ENCODE measurements at places on chromosomes 12 and 14.

- no peak for DNase-seq
These were observed 956.4 kb upstream of the TMEM132C start for GRCh38 chr12:127310548-127310947.

- no peak for DNase-seq
These were observed 46.2 kb upstream of the CCDC91 start for GRCh38 chr12:28144059-28144458.

DNA sequence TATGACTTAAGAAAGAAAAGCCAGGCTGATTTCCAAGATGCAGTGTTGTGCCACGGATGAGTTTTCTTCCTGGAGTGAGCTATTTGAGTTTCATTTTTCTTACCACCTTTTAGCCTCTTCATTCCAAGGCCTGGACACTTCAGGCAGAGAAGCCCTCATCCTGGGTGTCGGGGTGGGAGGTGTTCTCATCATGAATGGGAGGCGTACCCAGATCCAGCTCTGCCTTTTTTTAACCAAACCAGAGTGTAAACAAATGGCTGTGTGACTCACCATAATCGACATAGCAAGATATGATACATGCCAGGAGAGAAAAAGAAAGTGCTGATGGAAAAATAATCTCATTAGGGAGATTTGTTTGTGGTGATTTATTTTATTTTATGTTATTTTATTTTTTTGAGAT lies 79.9 kb downstream of the ARF6 start:
- DNase-seq = peak; percentile 71

- DNase-seq = no peak
These were observed 27.1 kb downstream of the RASSF8 start for GRCh38 chr12:25985316-25986175.

- peak; percentile 44 for DNase-seq
These were observed 337.9 kb downstream of the AACS start for GRCh38 chr12:125402874-125403789.

- no peak for DNase-seq
These were observed 498 bp downstream of the RACGAP1 start for GRCh38 chr12:50024805-50025186.

- DNase-seq = no peak
These were observed 16.3 kb upstream of the IRF2BPL start for GRCh38 chr14:77044783-77045237.

DNA sequence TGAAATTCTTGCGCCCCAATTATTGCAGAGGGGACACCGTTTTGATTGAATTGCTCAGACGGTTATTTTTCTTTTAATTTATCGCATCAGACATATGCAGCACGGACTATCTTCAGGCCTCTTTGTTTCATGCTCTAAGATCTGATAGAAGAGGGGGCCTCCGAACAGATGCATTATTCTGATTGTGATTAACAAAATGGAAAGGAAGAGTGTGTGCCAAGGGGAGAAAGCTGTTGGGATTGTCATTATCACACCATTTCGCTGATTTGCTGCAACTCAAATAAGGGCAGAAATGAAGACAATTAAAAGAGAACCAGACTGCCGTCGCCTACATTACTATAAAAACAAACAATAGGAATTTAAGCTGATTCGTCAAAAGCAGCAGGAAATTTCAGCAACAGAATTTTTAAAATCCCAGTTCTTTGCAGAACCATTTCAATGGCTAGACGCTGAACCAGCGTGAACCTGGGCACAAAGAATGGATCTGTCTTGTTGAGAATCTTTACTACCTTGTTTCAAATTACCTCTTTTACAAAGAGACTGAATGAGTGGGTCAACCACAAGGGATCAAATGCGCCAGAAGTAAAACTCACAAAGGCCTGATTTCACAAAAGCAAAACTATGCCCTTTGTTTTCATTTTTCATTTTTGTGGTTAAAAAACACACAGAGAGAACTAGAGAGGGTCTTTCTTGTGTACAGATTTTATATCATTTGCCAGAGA lies 30.6 kb downstream of the TMEM132D start:
- DNase-seq = no peak

DNA sequence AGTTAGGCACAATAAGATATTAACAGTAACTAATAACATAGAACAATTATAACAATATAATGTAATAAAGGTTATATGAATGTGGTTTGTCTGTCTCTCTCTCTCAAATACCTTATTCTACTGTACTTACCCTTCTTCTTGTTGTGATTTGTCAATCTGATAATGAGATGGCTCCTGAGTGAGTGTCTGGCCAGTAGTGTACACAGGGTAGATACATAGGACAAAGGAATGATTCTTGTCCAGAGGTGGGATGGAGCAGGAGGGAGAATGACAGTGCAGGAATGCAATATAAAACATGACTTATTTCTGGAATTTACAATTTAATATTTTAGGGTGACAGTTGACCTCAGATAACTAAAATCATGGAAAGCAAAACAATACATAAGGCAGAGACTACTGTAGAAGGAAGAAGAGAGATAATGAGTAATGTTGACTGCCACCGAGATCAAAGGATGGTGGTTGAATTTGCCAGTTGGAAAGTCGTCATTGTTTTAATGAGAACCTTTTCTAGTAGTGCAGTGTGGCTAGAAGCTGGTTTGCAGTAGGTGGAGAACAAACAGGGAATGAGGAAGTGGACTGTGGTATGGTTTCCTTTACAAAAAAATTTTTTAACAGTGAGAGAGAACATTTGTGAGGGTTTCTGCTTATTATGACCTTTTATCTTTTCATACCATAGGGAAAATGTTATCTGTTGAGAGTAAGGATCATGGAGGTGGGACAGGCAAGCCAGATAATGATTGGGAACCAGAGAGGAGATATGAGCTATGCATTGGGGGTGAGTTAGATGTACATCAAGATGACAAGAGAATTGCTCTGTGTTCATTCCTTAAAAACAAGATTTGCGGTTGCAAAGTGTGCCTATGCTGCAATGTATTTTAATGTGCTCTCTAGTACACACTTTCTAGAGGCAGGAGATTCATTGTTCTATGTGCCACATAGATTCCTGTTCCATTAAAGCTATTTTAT lies 458.3 kb downstream of the BTG1 start:
- peak; percentile 23 for DNase-seq

DNA sequence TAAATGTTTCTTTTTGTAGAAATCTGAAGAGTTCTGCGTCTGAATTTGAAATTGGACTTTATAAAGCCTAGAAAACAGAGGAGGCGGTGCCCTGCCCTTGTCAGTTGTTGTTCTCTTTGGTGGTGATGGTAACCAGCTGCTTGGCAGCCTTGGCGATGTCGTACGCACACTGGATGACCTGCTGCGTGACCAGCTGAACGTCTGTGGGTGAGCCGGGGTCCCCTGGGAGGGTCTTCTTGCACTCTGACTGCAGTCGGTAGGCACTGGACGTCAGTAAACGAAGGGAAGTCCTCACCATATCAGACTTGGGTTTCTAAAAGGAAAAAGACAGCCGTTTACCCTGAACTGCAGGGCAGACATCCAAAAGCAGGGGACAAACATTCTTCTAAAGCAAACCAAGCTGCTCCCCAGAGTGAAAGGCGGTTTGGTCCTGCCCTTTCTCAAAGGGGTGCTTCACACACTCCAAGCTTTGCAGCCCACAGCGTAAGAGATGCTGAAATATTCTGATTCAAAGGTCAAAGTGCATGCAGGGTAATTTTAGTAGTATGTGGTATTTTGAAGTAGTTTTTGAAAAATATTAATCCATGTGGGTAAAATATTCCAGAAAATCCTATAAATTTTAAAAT lies 32.9 kb downstream of the TCHP start:
- no peak for DNase-seq

DNA sequence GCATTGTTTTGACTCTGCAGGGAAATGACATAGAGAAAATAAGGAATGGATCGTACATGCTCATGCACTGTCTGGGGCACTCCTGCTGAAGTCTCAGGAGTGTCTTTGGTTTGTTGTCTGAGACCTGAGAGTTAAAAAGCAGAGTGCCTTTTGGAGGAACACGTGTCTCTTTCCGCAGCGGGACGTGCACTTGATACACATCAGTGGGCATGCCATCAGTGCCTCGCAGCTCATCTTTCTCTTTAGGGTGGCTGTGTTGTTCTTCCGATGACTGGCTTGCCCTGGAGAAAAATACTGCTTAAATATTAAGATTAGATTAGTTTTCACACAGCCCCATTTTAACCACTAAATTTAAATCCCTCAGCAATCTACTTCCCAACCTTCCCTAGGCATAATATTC lies 835.9 kb downstream of the DIO2 start:
- no peak for DNase-seq

DNA sequence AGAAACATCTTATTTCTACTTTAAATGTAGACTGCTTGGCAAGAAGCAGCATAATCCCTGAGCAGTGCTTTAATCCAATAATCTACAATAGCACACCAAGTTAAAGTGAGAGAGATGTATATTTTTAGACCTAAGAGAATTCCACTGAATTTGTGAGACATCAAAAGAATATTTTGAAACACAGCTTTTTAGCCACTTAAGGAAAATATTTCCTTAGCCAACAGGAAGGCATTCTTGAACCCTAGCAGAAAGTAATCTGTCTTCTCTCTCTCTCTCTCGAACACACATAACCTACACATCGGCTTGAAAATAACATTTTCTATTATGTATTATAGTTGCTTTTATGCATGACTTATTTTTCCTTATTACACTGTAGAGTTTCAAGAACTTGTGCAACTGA lies 34.0 kb downstream of the KITLG start:
- no peak for DNase-seq

DNA sequence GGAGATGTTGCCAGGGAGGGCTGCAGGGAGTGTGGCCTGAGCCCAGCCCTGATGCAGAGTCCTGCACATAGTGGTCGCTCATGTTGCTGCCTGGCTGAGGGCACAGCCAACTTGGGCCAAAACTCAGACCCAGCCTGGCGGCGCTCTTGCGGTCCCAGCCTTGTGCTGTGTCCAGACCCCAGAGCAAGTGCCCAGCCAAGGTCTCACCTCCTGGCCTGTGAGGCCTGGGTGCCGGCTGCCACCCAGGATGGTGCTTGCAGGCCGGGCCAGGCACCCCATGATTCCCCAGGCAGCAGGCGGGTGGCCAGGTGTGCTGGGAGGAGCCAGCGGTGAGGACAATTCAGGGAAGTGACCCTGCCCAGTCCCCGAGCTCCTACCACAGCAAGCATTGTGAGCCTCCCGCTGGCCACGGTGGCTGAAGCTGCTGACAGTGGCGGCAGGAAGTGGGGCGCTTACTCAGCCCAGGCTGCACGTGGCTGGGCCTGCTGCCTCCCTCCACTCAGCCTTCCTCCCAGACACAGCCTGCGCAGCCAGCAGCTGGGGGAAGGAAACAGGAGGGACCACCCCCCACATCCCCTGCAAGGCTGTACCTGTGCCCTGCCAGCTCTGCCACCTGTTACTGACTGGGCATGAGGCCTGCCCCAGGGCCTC lies 17.7 kb upstream of the PGF start:
- no peak for DNase-seq

GRCh38 chr14:103347091-103347815 lies 13.2 kb downstream of the EIF5 start:
- no peak for DNase-seq

DNA sequence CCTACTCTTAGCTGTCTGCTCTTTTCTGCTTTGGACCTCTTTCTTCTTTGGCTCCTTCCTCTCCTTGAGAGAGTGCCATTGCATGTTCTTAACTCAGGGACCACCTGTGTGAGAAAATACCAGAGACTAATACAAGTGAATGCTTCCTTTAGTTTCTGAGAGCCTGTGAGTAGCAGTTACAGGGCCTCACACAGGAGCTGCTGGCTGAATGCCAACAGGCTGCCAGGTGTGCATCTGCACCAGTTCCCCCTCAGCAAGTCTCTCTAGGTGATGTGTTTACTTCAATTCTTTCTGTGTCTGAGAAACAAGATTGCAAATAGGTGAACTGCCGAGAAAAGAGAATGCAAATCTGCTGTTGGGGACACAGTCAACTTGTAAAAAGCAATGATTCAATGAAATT lies 108.2 kb downstream of the STXBP6 start:
- DNase-seq = no peak

- DNase-seq = no peak
These were observed 268.7 kb upstream of the TBX3 start for GRCh38 chr12:114952573-114953271.

- DNase-seq = no peak
These were observed 16.3 kb downstream of the MARK3 start for GRCh38 chr14:103401223-103402214.

GRCh38 chr14:81312289-81312876 lies 87.7 kb downstream of the STON2 start:
- DNase-seq = no peak

- peak; percentile 60 for DNase-seq
These were observed 164.6 kb downstream of the TMEM117 start for GRCh38 chr12:44000309-44000952.

DNA sequence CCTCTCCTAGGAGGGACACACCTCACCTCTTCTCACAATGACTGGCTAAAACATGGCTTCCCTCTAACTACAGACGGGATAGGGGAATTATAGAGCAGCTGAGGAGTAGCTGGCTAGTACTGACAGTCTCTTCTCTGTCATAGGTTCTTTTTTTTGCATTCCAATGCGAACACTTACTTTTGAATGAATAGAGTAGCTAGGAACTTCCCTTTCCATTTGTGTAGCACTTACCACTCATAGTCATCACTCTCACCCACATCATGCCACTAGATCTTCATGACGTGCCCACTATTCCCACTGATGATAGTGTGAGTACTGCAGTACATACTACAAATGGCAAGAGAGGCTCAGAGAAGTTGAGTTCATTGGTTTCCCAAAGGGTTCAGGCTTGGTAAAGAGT lies 143.9 kb upstream of the HIF1A start:
- DNase-seq = no peak

GRCh38 chr12:101685092-101685491 lies 12.3 kb upstream of the CHPT1 start:
- DNase-seq = no peak
